SW 1271 (cell line): ENCODE measurements at places on chromosomes 11 and 22.
A peak's percentile ranks its signal among the peaks of the same experiment; 100 is the strongest.

DNA sequence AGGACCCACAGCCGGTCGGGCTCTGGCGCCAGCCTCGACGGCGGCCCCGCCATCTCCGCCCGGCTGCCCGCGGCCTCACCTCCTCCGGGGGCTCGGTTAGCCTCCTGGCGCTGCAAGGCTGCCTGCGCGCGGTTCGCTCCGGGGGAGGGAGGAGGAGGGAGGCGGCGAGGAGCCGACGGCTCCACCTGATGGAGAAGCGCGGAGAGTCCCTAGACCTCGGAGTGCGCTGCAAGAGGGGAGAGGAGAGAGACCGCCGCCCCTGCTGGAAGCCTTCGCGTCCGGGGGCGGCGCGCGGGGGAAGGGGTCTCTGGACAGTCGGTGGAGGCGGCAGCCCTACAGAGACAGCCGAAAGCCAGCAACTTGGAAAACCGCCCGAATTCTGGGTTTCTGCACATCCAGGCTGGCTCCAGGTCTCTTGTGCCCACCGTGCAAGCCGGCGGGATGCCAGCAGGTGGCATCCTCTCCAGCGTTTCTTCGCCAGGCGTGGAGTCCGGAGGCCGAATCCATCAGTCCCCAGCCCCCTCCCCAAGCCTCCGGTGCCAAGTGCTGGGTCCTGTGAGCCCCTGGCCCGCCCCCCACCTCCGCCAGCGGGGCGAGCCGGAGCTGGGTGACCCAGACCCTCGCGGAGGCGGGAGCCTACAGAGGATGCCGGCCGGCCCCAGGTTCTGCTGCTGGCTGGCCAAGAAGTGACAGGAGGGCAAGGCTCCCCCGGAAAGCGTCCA, 2.9 kb upstream of the KIRREL3 start:
- DNase-seq: no peak

DNA sequence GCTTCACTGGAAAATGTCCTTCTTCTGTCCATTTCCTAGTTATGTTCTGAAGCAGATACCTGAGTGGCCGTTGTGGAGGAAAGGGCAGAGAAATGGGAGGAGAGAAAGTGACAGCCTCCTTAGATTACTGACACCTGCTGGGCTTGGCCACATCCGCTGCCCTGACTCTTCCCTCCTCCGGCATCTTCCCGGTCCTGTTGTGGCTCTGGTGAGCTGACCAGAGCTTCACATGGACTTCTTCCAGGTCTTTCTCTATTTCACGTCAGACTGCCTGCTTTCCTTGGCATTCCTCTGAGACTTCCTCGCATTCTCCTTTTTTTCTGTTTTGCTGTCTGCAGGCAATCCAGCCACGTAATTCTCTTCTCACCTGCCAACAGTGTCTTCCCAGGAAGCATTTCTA, 138.7 kb upstream of the E2F8 start:
- DNase-seq: no peak

DNA sequence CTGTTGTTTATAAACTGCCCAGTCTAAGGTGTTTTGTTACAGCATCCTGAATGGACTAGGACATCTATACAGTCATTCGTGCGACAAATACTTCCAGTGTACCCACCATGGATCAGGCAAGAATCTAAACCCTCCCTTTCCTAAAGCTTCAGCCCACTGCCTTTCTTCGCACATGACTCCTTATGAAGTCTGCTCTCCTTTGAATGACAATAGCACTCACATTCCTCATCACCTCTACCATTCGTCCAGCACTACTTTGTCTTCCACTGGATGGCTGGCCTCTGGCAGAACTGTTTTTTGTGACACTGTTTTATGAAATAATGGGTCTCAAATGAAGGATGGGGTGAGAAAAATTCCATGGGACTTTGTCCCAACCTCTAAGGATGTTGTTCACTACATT, 89.8 kb upstream of the LIN7C start:
- DNase-seq: no peak

DNA sequence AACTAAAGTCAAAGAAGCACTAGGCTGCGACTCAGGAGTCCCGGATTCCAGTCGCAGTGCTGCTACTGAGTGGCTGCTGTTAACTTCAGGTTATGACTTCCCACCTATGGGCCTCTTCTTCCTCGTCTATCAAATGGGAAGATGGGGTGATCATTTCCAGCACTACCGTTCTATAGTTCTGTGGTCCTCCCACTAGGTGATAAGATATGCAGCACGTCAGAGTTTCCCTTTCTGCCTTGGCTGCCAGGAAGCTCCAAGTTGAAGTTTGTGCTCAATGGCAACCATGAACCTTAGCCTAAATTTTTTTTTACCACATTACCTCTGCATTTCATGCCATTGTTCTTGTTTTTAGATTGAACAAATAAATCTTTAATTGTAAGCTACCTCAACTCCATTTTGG, 38.7 kb downstream of the ALX4 start:
- DNase-seq: no peak

GRCh38 chr11:567629-568292, 7.0 kb downstream of the RASSF7 start:
- no peak for DNase-seq

DNA sequence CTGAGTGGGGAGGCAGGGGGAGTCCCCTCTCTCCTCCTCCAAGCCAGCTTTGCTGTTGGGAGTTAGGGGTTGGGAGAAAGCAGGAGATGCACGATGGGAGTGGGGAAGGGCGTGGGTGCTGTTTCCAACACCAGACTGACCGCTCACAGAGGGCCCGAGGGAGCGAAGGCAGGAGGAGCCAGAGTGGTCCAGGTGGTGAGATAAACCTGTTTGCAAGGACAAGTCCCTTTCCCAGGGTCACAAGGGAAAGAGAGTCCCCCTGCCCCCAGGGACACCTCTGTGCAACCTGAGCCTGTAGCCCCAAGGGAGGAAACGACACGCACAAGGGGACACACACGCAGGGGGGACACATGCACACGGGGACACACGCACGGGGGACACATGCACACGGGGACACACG, 42.2 kb downstream of the WNT11 start:
- DNase-seq: no peak

- no peak for DNase-seq
Measured at GRCh38 chr22:40493441-40493840, 123.0 kb downstream of the SGSM3 start.

DNA sequence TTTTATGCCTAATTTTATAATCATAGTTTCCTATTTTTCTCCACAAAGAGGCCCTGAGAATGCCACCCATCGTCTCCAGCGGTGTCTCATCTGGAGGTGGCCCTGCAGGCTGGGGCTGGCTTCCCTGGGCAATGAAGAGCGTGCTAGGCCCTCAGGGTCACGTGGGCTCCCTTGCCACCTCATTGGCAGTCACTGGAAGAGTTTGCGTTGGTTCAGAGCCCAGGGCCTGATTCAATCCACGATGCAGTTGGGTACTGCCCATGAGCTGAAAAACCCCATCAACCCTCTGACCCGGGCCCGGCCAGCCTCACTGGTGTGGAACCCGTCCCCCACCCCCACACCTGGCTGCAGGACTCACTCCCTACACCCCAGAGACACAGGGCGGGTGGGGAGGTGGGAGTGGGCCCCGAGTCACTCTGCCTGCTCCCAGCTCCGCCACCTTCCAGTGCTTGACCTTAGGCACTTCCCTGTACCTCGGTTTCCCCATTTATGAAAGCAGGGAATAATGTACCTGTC, 43.4 kb upstream of the A4GALT start:
- DNase-seq: no peak

DNA sequence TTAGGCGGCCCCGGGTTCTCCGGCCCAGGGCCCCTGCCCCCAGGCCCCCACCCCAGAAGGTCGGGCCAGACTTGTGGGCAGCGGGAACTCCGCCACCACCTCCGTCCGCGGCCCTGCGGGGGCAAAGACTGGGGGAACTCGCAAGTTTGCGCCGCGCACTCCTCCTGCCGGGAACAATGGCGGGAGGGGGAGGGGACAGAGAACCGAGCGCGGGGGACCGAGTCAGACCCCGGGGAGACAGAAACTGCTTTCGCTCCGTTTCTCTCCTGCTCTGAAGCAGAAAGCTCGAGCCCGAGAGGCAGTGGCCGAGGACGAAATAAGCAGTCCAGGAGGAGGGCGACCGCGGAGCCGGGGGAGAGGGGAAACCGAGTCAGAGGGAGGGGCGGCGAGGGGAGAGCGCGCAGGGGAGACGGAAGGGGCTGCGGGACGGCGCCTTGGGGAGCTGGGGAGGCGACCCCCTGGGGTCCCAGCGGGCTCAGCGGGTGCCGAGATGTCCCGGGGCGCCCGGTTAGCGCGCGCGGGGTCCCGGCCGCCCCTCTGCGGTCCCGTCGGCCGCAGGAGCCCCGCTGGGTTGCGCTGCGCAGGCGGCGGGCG, 555 bp downstream of the TP53I11 start:
- DNase-seq: no peak

DNA sequence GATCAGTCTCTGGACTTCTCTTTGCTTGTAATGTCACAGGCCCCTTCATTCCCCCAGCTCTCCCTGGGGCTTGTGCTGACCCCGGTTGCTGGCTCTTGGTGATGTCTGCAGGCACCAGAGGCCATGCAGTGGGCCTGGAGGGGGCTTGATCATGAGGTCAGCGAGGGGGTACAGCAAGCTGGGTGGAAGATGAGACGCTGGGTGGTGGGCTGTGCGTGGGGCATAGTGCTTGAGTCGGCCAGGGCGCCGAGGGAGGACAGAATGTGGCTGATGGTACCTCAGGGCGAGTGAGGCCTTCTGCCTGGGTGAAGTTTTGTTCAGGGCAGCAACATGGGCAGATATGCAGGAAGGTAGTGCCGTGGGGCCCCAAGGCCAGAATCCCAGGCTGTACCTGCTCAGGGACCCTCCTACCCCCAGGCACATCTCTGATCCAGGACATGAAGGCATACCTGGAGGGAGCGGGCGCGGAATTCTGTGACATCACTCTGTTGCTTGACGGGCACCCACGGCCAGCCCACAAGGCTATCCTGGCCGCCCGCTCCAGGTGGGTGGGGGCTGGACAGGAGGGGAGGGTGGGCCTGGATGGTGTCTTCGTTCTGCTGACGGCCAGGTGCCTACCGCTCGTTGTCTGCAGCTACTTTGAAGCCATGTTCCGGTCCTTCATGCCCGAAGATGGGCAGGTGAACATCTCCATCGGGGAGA, 6.4 kb downstream of the THAP7 start:
- no peak for DNase-seq

- no peak for DNase-seq
Measured at GRCh38 chr11:122226810-122227379, 110.9 kb upstream of the BLID start.

DNA sequence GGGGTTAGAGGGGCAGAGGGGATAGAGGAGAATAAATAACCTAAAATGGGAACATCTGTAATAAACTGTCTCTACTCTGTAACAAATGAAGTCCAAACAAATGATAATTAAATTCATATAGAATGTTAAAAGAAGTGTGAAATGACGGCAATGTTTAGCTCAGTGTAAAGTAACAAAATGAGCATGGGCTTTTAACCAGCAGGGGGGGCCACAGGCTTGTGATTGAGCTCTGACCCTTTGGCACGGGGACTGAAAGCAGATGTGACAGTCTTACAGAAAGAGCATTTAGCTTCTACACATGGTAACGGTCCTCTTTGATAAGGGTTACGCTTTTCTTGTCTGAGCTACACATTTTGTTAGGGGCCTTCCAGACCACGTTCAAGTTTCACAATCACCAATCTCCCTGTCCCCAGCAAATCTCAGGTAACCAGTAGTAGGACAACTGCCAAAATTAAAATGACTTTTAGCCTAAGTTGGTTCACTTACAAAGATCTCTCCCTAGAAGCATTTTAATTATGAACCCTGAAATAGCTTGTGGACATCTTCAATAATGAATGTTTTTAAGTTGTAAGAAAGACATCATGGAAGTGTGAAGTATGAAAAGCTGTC, 262.5 kb downstream of the DCDC1 start:
- peak; percentile 33 for DNase-seq

- no peak for DNase-seq
Measured at GRCh38 chr11:79487412-79487811, 46.6 kb upstream of the TENM4 start.

- no peak for DNase-seq
Measured at GRCh38 chr22:19533857-19534256, 9.6 kb upstream of the CLDN5 start.

DNA sequence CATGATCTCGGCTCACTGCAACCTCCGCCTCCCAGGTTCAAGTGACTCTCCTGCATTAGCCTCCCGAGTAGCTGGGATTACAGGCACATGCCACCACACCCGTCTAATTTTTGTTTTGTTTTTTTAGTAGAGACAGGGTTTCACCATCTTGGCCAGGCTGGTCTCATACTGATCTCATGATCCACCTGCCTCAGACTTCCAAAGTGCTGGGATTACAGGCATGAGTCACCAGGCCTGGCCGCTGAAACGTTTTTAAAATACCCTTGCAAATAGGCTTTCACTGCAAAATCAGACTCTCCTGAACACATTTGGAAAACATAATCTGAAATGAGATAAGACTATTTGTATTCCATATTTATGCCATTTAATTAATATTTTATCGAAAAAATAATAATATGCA, 826.1 kb upstream of the CNTN5 start:
- DNase-seq: no peak

- no peak for DNase-seq
Measured at GRCh38 chr22:45814198-45814597, 142.6 kb downstream of the ATXN10 start.

- DNase-seq: no peak
Measured at GRCh38 chr11:17775035-17775348, 40.4 kb downstream of the KCNC1 start.

DNA sequence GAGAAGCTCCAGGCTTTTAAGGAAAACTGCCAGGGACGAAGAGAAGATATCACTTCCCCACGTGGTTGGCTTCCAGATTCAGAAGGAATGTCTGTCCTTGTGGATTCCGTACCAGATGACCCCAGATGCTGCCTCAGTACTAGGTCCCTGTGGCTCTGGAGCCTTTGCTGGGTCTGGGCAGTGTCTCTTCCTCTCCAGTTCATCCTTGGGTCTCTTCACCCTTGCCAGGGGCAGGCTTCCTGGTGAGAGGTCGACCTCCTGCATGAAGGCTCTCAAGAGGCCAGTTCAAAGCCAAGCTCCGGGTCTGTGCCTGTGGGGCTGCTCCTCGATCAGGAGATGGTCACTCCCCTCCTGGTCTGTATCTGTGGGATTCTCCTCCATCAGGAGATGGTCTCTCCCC, 74.7 kb upstream of the B3GAT1 start:
- DNase-seq: no peak

DNA sequence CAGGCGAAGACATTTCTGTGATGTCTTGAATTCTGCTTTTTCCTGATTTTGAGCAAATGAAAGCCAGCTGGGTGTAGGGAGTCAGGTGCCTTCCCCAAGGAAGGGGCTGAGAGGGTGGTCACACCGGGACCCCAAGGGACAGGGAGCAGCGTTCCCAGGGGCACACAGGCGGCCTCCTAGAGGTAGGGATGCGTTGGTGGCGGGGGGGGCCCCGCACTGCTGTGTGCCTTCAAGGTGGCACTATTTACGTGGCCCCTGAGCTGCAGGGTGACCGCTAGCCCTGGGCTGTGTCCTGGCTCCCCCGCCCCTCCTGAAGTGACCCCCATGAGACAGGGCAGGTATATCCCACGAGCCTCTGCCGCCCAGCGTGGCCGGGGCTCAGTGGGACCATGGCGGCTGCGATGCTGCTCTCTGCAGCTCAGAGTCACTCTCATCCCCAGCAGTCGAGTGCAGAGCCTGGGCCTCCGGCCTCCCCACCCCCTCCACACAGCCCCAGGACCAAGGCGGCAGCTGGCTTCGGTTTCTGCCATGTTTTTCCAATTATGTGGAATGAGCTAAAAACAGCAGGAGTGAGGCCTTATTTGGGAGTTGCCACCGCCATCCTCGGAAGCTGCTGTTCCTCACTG, 60.9 kb downstream of the LRP5 start:
- no peak for DNase-seq
